Ammon's horn (tissue), 1 donor: ENCODE measurements at places on chromosomes 3 and 15.

DNA sequence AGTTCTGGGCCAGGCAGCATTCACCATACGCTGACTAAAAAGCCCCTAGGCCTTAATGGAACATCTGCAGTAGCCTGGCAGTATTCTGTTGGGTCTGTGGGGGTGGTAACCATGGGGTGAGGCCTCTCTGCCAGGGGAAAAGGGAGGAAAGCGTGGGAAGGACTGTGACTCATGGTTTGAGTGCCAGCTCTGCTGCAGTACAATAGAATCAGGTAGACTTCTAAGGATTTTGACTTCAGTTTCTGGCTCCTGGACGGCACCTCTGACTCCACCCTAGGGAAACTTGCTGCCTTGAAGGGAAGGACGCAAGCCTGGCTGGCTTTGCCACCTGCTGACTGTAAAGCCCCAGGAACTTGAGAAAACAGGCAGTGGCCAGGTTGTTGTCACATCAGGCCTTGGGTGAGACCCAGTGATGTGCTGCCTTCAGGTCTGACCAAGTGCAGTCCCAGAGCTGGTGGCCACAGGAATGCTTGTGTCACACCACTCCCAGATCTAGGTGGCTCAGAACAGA lies 148.6 kb downstream of the SUCNR1 start:
- peak; percentile 57 for DNase-seq

DNA sequence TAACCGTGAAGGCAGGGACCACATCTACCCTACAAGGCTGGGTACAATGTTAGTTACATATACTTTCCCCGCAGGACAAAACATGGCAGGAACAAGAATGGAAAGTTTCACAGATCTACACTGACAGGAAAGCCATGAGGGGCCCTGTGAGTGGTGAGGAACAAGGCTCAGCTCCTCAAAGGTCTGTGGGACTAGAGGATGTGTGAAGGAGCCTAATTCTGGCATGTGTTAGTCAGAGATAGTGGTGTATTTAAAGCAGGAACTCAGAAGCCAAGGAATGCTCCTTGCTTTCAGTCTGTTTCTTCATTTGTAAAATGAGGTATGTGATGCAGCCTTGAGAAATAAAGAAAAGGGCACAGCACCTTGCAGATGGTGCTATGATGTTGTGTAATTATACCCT lies 25.1 kb downstream of the ETV5 start:
- DNase-seq, result no peak

DNA sequence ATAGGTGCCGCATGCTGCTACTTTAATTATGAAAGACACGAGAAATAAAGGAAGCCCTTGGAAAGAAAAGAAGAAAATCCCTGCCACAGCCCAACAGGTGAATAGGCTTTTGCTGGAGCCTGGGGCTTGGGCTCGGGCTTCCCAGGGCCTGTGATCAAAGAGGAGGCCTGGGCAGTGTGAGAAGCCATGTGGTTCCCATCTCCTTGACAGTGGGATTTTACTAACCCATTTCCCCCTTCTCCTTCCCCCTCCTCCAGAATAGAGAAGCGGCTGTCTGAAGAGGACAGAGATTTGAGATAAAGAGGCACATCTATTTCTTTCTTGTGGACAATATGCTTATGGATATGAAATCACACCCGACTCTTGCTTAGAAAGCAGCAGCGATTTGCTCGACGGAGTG lies 369.1 kb downstream of the MCTP2 start:
- no peak for DNase-seq

GRCh38 chr3:151318313-151318712 lies 1.7 kb upstream of the GPR87 start:
- no peak for DNase-seq

GRCh38 chr15:41205315-41205714 lies 25.2 kb downstream of the EXD1 start:
- DNase-seq, result no peak

GRCh38 chr3:14461006-14461747 lies 58.8 kb downstream of the SLC6A6 start:
- no peak for DNase-seq

DNA sequence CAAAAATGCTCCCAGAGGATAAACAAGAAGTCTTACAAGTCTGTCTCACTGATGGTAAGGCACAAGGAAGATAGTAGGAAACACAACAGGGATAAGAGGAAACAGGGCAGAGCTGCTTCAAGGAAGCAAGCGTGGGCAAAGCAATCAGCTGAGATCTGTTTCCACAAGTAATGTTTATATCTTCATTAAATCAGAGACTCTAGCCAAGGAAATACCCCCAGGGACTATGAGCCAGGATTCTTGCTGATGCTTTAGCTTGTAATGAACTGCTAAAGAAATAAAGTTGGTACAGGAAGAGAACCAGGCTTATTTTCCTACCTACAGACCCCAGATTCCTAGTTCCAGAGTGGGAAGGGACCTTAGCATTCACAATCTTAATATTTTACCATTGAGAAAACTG lies 112.7 kb upstream of the C3orf80 start:
- DNase-seq, result no peak

- DNase-seq, result no peak
These were observed 19.0 kb upstream of the DMXL2 start for GRCh38 chr15:51641490-51642130.

DNA sequence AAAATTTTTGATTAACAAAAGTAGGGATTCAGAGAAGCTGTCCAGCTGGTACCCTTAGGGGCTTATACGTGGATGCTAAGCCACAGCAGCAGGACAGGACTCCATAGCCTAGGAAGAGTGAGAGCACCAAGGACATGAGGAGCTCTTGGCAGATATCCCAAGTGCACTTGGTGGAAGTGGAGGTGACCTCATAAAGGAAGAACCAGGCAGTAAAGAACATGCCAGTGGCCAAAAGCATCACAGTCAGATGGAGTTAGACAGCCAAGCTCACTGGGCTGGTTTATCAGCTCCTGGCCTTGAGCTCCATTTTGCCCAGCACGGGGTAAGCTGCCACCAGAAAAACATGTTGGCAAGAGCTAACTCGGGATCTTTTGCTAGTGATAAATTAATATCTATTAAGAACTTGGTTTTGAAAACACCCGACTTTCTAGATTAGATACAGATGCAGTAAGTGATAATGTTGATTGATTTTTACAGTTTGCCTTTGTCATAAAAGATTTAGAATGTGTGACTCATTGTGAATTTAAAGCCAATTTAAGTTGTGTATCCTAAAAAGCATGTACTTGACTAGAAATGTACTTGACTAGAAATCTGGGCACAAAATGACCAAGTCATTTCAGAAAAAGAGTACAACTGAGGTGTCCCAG lies 108.0 kb downstream of the CMSS1 start:
- no peak for DNase-seq

- no peak for DNase-seq
These were observed 276.9 kb upstream of the IL12A start for GRCh38 chr3:159711560-159712333.

DNA sequence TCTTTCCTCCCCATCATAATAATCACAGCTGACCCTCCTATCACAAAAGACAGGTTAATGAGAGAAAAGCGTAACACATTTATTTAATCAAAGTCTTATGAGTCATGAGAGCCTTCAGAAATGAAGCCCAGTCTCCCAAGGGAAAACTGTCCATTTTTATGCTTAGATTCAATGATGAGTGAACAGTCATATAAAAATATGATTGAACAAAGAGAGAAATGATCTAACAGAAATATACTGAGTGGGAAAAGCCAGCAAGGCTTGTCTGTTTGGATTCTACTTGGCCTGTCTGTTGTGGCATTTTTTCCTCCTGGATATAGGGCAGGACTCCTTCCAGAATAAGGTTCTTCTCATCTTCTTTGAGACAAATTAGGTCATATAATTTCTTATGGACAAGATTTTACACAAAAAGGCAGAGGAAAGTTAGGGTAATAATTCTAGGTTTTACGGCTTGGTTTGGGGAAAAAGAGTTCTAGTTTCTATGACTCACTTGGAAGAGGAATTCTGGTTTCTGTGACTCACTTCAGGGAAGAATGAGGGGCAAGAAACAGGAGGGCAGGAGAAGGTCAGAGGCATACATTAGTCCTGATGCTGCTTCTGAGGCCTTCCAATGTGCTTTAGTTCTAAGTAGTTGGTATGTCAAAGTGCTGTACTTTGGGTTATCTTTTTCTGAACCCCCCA lies 534.2 kb downstream of the ZIC1 start:
- DNase-seq, result no peak

GRCh38 chr3:4994823-4995499 lies 15.7 kb downstream of the BHLHE40 start:
- peak; percentile 75 for DNase-seq

DNA sequence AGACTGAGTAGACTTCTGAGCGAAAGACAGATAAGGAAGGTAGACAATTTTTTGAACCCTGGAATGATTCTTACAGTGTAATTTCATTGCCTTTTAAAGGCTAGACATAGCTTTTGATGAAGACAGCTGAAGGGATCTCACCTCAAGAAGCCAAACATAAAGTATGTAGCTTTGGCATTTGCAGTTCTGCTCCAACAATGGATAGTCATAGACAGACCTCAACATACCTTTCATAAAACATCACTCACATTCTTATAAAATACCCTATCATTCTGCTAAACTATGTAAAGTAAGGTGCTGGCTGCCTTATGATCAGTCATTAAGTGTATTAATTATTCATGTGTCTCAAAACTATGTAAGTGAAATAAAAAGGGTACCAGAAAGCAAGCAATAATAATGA lies 70.0 kb downstream of the UBE3A start:
- DNase-seq, result no peak

GRCh38 chr3:73789825-73790444 lies 165.2 kb upstream of the PDZRN3 start:
- no peak for DNase-seq
